CD4-positive, alpha-beta T cell treated with Interleukin-17A for 1 hour (primary cell): ENCODE measurements at places on chromosomes 1 and 21.

- no peak for DNase-seq
Measured at GRCh38 chr1:2930913-2931723, 90.1 kb upstream of the ACTRT2 start.

DNA sequence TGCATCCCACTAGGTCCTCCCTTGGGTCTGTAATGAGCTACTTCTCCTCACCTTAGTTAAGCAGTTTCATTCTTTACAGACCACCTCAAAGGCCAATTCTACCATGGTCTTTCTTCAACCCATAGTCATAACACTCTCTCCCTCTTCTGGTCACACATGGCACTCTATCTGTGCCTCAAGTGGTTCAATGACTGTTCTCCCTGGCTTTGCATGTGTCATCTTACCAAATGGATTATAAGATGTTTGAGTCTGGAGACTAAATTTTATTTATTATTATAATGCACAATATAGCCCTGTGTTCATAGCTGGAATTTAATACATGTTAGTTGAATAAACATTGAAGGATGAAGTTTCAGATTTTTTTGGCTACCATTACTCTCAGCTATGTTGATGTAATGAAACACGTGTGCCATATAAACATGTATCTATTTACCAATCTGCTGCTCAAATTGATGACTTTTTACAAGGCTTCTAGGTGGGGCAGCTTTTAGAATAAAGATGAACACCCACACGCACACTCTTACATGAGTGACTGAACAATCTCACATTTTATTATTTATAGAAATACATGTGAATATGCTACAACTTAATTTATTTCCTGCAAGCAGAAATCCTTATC, 102.1 kb downstream of the RUNX1 start:
- no peak for DNase-seq

DNA sequence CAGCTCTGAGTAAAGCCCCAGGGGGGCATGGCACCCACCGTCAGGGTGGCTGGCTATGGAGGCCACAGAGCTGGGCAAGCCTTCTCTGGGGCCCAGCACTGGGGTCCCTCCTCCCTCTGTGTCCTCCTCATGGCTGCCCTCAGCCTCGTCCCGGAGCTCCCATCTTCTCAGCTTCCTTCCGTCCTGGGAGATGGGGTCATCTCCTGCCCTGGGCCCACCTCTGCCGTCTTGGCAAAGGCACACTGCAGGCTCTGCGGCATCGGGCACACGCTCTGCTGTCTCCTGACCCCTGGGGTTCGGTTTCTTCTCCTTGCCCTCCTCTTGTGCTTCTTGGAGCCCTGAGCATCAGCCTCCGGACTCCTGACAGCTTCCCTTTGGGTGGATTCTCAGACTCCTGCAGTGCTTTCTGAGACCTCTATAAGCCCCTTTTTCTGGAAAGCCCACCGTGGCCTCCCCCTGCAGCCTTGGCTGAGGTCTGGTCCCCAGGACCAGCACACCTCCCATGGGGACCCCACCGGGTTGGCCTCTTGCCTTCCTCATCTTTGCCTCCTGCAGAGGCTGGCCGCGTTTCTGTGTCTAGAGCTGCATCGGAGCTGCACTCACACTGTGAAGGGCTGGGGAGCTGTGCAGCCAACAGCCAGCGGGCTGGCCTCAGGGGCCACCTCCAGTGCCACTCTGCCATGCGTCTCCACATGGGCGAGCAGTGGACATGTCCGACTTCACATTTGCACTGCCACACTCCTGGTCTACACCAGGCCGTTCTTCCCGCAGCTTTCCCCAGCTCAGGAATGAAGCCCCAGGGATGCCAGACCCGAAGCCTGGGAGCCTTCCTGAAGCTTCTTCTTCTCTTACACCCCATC, 11.6 kb downstream of the UMODL1 start:
- DNase-seq = no peak

DNA sequence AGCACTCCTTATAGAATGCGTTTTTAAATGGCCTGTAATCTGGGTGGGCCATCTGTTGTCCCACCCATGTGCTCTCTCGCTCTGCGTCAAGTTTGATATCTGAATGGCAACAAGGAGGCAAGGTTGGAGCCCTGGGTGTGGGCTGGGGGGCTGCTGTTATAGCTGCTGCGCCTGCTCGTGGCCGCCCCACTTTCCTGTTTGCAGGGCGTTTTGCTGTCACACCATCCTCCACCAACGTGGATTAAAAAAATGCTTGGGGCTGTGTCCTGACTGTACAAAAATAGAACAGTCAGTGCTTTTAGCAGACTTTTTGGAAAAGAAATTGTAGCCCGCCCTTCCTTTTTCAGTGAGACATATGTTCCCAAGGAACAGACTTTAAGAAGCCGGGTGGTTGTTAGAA, 25.4 kb downstream of the UMODL1 start:
- DNase-seq = no peak

DNA sequence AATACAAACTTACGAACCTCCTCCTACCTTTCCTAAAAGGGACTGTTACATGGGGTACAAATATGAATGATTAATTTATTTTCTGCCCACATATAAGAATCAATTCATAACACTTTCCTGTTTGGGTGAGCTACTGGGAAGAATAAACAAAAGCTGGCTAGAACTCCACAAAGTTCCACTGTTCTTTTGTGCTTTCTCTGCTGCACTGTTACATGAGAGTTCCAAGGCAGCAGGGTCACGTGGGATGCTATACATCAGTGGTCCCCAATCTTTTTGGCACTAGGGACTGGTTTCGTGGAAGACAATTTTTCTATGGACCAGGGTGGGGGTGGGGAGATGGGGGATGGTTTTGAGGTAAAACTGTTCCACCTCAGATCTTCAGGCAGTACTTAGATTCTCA, 2.2 kb upstream of the ANGPTL7 start:
- DNase-seq = no peak

- DNase-seq = no peak
Measured at GRCh38 chr21:36160850-36161178, 4.2 kb downstream of the DOP1B start.

DNA sequence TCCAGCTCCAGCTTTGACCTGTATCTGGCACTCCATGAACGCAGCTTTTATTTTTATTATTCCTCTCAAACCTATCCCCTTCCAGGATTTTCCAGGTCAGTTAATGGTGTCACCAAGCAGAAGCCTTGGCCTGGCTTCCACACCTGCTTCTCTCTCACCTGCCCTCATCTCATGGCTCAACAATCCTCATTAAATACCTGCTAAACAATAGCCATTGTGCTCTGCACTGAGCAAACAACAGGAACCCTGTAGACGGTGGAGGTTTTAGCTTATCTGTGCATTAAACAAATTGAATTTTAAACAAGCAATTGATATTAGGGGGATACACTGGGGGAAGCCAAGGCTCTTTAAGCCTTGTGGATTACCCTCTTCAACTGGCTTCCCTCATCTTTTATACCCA, 15.3 kb downstream of the PYCR2 start:
- DNase-seq = no peak

DNA sequence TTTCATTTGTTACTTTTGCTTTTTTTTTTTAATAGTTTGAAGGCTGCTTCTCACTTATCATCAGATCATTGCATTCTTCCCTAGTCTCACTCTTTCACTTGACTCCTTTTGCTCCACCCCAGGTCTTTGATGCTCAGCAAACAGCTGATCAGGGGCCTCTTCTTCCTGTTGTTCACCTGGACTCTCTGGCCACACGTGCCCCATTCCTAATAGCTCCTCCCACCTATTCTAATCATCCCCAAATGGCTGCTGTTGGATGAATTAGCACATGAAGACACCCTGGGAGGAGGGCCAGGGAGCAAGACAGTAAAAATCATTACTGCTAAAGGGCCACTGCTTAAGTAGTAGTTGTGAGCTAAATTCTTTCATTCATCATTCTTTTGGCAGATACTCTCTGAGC, 119.5 kb downstream of the MAB21L3 start:
- DNase-seq = no peak

DNA sequence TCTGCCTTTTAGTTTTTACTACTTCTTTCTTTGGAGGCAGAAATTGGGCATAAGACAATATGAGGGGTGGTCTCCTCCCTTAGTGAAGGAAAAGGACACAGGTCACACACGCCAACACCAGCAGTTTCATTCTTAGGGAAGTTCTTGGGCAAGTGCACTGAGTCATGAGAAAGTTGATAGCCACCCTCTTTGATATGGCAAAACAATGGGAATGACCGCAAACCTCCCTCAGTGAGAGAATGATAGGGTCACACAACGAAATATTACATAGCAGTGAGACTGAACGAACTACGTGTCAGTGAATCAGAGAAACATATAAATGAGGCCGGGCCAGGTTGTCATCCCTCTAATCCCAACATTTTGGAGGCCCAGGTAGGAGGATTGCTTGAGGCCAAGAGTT, 20.0 kb downstream of the IL6R start:
- DNase-seq = no peak

- no peak for DNase-seq
Measured at GRCh38 chr1:6738987-6739676, 37.5 kb upstream of the DNAJC11 start.

DNA sequence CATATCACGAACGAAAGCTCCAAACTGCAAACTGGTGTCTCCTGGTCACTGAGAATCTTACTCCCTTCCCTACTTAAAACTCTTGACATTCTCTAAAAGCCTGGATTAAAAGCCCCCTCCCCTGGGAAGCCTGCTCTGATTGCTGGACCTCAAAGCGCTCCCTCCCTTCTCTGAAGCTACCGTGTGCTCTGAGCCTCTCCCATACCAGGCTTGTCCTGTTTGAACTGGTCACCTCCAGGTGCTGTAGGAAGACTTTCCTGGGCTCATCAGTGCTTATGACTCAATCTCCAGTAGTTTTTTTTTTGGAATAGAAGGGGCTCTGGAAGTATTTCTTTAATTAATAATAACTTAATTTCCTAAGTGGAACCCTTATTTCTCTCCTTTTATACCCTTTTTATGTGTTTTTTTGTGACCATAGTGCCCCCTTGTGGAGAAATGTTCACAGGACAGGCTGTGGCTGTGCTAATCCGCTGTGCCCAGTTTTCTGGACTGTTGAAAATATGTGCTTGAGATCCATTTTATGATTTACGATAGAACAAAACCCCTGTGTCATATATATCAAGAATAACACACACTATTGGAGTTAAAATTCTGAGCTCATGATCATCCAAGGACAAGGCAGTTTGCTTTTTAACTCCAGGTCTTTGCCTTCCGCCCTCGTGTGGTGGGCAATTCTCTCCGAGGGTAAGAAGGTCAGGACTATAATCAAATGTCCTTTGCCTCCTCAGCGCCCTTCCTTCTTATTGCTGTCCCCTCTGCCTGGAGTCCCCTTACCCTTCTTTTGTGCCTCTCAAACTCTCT, 16.9 kb downstream of the MTARC1 start:
- DNase-seq = peak; percentile 10

- DNase-seq = no peak
Measured at GRCh38 chr21:44063151-44063912, 43.9 kb upstream of the PWP2 start.

- DNase-seq = no peak
Measured at GRCh38 chr1:186531561-186532165, 70.7 kb upstream of the PDC start.

DNA sequence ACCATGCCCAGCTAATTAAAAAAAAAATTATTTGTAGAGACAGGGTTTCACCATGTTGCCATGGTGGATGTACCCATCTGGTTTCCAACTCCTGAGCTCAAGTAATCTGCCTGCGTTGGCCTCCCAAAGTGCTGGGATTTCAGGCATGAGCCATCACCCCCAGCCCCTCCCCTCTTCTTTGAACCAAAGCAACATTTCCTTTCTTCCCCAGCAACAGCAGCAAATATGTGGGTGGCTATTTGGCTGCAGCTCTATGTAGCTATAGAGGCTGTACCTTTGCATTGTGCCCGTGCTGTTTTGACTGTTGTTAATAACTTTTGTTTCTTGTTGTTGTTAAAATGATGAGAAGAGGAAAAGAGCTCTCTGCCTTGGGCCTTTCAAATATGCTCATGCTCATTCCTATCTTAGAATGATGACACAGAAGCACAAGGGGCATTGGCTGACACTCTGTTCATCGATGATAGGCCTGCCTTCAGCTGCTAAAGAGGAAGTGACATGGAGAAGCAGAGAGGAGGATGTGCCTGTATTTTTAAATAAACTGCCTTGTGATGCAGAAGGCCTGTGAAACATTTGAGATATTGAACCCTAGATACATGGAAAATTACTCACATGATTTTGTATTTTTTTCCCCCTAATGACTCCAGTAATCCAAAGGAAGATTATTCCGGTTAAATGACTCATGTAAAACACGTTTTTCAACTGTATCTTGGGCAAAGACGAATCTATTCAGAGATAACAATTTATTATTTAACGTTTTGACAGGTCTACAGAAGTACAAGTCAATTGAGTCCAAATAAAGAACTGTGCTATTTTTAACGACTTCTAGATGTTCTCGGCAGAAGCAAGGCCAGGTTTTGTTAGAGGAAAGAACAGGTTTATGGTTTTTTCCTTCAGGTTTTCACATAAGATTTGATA, 20.5 kb upstream of the XPR1 start:
- DNase-seq = no peak

DNA sequence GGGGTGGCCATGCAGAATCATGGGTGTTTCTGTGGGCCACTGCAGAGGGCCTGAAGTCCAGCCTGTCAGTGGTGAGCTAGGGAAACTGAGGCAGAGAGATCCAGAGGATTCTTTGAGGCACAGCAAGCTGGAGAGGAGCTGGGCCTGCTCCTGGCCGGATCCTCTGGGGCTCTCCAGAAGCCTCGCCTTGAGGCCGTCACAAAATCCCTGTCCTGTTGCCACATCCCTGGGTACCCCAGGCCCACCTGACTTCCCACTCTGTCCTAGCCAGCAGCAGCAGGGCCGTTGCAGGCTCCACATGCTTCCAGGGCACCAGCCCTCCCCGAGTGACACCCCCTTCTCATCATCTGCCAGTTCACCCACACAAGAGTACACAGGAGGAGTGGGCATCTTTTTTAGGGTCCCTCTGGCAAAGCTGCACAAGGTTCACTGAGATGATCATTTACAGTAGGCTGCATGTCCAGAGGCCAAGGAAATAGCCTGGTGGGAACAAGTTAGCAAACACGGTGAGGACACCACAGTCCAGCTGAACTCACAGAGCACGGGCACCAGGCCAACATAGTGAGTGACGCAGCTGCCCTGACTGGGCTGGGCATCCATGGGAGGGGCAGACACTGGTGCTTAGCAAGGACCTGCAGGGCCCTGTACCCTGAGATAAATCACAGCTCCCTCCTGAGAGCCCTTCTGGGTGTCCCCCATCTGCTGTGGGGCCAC, 25.1 kb upstream of the TSPEAR start:
- DNase-seq = no peak

DNA sequence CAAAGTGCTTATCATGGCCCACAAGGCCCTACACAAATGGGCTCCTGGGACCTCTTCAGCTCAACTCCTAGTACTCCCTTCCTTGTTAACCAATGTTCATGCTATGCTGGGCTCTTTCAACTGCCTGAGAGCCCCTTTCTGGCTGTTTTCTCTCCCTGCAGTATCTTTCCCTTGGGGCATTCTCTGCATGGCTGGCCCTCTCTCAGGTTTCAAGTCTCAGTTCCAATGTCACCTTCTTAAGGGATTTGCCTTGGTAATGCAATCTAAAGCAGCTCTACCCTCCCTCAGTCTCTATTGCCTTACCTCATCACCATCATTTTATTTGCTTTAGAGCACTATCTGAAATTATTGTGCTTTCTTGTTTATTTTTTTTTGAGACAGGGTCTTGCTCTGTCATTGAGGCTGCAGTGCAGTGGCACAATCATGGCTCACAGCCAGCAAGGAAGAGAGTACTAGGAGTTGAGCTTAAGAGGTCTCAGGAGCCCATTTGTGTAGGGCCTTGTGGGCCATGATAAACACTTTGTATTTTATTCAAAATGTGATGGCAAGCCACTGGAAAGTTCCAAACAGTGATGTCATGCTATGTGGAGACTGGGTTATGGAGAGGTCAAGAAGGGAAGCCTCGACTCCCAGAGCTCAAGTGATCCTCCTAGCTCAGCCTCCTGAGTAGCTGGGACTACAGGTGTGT, 63.4 kb upstream of the SRSF10 start:
- no peak for DNase-seq
